ENCODE measurements at places on chromosomes 1 and 21. TPM values are rescaled to one million over a fixed set of nuclear protein-coding genes. Genes with fewer than 3 reads are reported as not detected.

The FMO1 gene
- total RNA-seq = not detected

- no peaks in the 10 kb centered on the region for H3K36me3 ChIP-seq
- no peak overlapping the region for H3K27ac ChIP-seq
- H3K4me3 ChIP-seq = no peak overlapping the region
- no peaks in the 10 kb centered on the region for H3K4me1 ChIP-seq
- DNase-seq = no peak
- H3K27me3 ChIP-seq = no peaks in the 10 kb centered on the region
Measured at GRCh38 chr21:35359076-35359475, 310.0 kb upstream of the RUNX1 start.

- peaks cover 28% of the 10 kb centered on the region for H3K4me1 ChIP-seq
- H3K27ac ChIP-seq = no peak overlapping the region
- peak overlapping the region; percentile 91 for H3K4me3 ChIP-seq
Measured at GRCh38 chr1:21651214-21652042, 17.7 kb downstream of the RAP1GAP start.

DNA sequence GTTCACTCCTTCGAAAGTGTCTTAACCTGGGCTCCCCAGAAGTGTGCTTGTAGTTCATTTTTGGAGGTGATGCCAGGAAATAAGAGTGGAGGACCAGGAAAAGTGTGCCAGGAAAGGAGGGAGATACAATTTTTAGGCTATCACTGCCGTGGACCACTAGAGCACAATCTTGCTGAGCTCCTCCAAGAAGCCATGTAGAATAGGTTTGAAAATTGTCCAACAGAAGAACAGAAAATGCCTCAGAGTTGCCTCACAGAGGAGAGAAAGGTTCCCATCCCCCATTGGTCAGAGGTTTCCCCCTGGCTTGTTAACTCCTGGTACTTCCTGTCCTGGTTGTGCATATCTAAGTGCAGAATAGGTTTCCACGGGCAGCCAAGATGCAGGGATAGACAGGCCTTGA lies 41.6 kb downstream of the CATSPERE start:
- H3K4me1 ChIP-seq = no peaks in the 10 kb centered on the region
- no peak for DNase-seq
- peaks cover 3% of the 10 kb centered on the region for H3K36me3 ChIP-seq

DNA sequence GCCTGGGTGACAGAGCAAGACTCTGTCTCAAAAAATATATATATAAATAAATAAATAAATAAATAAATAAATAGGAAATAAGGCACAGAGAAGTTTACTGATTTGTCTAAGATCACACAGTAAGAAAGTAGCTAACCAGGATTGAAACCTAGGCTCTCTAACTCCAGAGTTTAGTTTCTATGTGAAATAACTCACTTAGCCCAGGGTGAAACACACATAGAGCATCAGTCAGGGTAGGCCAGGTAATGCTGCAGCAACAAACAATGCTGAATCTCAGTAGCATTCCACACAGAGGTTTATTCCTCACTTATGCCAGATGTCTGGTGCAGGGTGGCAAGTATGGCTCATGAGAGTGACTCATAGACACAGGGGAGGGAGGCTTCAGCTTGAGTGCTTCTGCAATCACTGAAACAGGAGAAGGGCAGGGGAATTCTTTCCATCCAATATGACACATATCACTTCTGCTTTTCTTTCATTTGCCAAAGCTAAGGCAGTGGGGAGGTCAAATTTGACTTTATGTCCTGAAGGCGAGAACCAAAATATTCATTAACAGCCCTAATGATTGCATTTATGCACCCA lies 37.1 kb upstream of the KANK4 start:
- H3K27ac ChIP-seq = no peak overlapping the region
- H3K4me1 ChIP-seq = no peaks in the 10 kb centered on the region
- no peak overlapping the region for H3K4me3 ChIP-seq
- H3K27me3 ChIP-seq = peaks cover 5% of the 10 kb centered on the region
- H3K36me3 ChIP-seq = peaks cover 2% of the 10 kb centered on the region

The HLX gene
- 0.26 TPM for total RNA-seq

DNA sequence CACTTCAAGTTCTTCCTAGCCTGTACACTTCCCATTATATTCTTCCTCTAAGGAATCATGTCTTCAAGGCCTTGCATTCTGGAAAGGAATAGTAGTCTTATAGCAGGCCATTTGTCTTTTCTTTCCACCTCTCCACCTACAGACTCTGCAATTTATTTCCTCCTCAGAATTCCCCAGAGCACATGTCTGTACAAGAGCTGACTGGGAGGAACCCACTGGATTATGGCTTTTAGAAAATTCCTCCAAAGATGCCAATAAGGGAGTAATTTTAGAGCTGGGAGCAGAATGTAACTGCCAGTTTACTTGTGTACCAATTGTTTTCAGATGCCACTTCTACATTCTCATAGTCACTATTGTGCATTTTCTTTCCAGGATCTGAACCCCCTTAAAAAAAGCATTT lies 3.4 kb upstream of the PSMG1 start:
- no peak overlapping the region for H3K4me3 ChIP-seq
- no peaks in the 10 kb centered on the region for H3K27me3 ChIP-seq
- DNase-seq = no peak
- no peak overlapping the region for H3K27ac ChIP-seq
- peaks cover 28% of the 10 kb centered on the region for H3K4me1 ChIP-seq

- H3K36me3 ChIP-seq = no peaks in the 10 kb centered on the region
- H3K27me3 ChIP-seq = peaks cover 28% of the 10 kb centered on the region
- no peak overlapping the region for H3K4me3 ChIP-seq
- no peak overlapping the region for H3K27ac ChIP-seq
Measured at GRCh38 chr1:31423418-31423947, 10.5 kb downstream of the SERINC2 start.

DNA sequence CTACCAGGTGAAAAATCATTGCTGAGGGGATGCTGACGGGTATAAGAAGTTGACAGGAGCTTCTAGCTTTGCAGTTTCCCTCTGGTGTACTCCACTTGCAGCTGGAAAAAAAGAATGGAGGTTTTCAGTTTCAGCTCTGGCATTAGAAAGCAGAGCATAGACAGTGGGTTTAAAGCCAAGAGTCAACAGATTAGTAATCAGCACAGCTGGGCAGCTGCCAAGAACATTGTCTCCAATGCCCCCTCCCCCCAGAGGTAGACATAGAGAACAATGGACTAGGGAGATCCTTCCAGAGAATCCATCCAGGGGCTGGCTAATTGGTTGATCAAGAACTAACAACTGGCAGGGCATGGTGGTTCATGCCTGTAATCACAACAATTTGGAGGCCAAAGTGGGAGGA lies 10.1 kb upstream of the ZBTB8B start:
- H3K36me3 ChIP-seq = peaks cover 2% of the 10 kb centered on the region
- H3K4me1 ChIP-seq = no peaks in the 10 kb centered on the region
- no peak overlapping the region for H3K4me3 ChIP-seq
- no peak for DNase-seq
- H3K27ac ChIP-seq = no peak overlapping the region
- H3K27me3 ChIP-seq = peaks cover 13% of the 10 kb centered on the region

GRCh38 chr1:31621847-31622730 lies 4.6 kb downstream of the HCRTR1 start:
- peaks cover 3% of the 10 kb centered on the region for H3K36me3 ChIP-seq
- no peak overlapping the region for H3K4me3 ChIP-seq
- peaks cover 14% of the 10 kb centered on the region for H3K4me1 ChIP-seq
- peaks cover 21% of the 10 kb centered on the region for H3K27me3 ChIP-seq

The CRNN gene
- total RNA-seq = not detected

- H3K27ac ChIP-seq = peak overlapping the region; percentile 6
- no peak for DNase-seq
- no peaks in the 10 kb centered on the region for H3K36me3 ChIP-seq
- H3K4me1 ChIP-seq = peaks cover 26% of the 10 kb centered on the region
- H3K4me3 ChIP-seq = no peak overlapping the region
- H3K27me3 ChIP-seq = no peaks in the 10 kb centered on the region
Measured at GRCh38 chr1:116356673-116357072, 16.4 kb upstream of the ATP1A1 start.

The HSD3B1 gene
- total RNA-seq = not detected

The S100A8 gene
- total RNA-seq = 110 TPM

- H3K4me1 ChIP-seq = no peaks in the 10 kb centered on the region
- no peak overlapping the region for H3K4me3 ChIP-seq
- no peaks in the 10 kb centered on the region for H3K27me3 ChIP-seq
- no peaks in the 10 kb centered on the region for H3K36me3 ChIP-seq
- DNase-seq = no peak
- no peak overlapping the region for H3K27ac ChIP-seq
Measured at GRCh38 chr1:222347627-222348026, 200.3 kb downstream of the HHIPL2 start.

DNA sequence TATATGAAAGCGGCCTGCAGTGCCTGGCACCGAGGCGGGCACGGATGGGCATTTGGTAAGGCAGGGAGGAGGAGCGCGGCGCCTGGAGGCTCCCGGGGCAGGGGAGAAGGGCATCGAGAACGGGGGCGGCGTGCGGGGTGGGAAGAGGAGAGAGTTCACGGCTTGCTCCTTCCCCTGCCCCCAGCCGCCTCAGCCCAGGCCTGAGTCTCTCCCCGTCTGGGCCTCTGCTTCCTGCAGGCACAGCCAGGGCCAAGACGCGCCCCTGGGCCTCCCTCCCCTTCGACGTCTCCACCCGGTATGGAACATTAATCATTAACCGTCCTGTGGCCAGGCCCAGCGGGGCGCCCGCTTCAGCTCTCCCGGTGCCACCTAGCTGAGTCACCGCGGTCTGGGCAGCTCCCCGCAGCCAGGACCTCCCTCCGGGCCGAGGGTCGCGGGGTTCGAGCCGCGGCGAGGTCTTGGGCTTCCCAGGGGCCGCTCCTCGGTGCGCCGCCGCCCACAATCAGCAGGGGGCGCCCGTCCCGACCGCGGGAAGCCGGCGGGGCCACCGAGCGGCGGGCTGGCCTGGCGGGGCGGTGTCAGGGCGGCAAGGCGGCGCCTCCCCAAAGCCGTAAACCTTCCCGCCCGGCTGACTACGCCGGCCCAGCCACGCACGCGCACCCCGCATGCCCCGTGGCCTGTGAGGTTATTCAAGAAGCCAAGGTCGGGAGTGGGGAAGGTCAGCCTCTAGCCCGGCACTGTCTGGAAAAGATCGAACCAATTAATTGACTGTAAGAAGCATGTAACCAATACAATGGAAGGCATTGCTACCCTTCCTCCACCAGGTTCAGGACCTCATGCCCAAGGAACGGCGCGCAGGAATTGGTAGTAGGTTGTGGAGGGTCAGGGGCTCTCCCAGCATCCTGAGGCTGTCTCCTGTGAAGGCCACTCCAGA lies 23.4 kb upstream of the RD3 start:
- H3K27ac ChIP-seq = no peak overlapping the region
- DNase-seq = peak; percentile 64
- H3K36me3 ChIP-seq = peaks cover 2% of the 10 kb centered on the region
- H3K4me3 ChIP-seq = peak overlapping the region; percentile 87

GRCh38 chr21:38306433-38307141 lies 49.8 kb downstream of the KCNJ15 start:
- peaks cover 2% of the 10 kb centered on the region for H3K4me1 ChIP-seq
- DNase-seq = no peak

DNA sequence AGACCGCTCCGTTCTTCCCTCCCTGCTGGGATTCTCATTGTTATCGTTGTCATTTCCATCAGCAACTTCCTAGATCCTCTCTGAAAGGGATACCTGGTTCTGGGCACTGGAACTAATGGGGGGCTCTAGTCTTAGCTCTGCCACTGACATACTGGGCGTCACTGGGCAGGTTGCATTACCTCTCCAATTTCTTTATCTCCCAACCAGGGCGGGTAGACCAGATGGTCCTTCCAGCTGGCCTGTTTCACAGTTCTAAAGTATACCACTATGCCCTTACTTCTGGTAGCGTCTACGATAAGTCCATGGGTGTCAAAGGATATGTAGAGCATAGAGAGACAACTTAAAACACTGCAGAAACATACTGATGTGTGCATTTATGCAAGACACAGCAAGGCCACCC lies 1.4 kb downstream of the GPR37L1 start:
- H3K27me3 ChIP-seq = peaks cover 36% of the 10 kb centered on the region
- DNase-seq = no peak
- peaks cover 2% of the 10 kb centered on the region for H3K36me3 ChIP-seq
- H3K27ac ChIP-seq = no peak overlapping the region
- H3K4me3 ChIP-seq = no peak overlapping the region
- H3K4me1 ChIP-seq = peaks cover 17% of the 10 kb centered on the region

DNA sequence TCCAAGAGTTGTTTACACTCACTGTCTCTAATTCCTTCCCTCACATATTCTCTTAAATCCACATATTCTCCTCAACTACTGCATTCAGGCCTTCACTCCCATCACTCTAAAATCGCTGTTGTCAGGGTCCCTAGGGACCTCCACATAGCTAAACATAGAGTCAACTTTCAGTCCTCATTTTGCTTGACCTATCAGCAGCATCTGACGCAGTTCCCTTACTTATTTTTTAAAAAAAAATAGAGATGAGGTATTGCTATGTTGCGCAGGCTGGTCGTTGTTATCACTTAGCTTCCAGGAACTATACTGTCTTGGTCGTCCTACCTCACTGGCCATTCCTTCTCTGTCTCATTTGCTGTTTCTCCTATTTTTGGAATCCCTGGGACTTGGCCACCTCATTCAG lies 11.7 kb upstream of the PLEKHO1 start:
- peaks cover 10% of the 10 kb centered on the region for H3K4me1 ChIP-seq
- H3K27me3 ChIP-seq = no peaks in the 10 kb centered on the region
- no peak overlapping the region for H3K4me3 ChIP-seq
- H3K27ac ChIP-seq = no peak overlapping the region
- H3K36me3 ChIP-seq = no peaks in the 10 kb centered on the region

DNA sequence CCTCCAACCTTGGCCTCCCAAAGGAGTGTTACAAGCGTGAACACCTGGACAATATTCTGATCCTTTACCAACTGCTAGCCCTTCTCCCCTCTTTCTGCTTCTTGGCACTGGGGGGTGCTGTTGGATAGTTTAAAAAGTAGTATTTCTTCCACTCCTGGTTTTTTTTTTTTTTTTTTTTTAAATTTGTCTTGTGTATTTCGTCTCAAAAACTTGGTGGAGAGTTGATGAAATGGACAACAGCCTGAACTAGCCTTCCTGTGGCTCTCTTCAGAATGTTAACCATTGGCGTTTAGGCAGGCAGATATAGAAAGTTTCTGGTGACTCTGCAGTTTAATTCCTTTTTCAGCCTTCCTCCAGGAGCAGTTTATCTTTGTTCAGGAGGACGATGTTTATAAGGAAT lies 69.7 kb upstream of the USP24 start:
- DNase-seq = no peak
- peaks cover 7% of the 10 kb centered on the region for H3K4me1 ChIP-seq
- no peak overlapping the region for H3K27ac ChIP-seq
- H3K27me3 ChIP-seq = peaks cover 33% of the 10 kb centered on the region
- H3K36me3 ChIP-seq = peaks cover 5% of the 10 kb centered on the region
- no peak overlapping the region for H3K4me3 ChIP-seq
